Caco-2 (cell line): ENCODE measurements at places on chromosomes 5 and 9.

DNA sequence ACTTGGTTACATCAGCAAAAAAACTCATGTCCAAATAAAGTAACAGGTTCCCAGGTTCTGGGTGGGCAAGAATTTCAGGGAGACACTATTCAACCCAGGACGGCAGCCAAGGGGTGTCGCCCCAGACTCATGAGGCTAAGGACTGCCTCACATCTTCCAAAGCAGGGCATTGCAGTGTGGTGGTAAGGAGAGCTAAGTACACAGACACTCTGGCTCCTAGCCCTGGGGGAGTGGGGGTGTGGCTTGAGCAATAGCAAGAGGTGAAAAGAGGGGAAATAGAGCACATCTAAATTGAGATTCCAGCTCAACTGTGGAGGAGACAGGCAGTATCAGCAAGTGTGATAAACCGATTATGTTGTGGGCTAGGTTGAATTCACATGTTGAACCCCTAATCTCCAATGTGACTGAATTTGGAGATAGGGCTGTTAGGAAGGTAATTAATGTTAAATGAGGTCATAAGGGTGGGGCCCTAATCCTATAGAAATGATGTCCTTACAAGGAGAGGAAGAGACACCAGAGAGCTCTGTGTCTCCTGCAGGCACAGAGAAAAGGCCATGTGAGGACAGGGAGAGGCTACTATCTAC is 49.9 kb upstream of the MARCHF11 start:
- no peak for DNase-seq

DNA sequence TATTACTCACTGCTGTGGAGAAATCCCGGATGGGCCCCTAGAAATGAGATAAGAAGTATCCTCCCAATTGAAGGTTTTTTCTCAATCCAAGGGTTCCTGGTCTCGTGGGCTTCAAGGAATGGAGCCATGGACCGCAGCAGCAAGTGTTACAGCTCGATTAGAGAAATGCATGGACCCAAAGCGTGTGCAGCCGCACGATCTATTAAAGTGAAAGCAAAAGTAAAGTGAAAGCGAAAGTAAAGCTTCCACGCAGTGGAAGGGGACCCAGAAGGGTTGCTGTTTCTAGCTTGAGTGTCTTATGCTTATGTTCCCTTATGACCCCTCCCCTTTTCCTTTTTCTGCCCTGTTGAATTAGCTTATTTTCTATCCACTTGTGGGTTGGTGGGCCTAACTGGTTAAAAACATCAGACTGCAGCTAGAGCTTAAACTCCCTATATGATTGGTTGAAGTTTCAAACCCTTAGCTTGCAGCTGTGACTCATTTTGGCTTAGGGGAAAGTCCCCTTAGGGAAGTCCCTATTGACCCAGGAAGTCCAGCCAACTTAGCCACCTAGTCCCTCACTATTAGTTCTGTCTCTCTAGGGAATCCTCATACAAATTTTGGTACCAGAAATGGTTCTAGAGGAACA is 1111.8 kb downstream of the TAF11L14 start:
- no peak for DNase-seq

- DNase-seq, result no peak
These were observed 31.2 kb downstream of the NIPSNAP3B start for GRCh38 chr9:104795082-104795481.

DNA sequence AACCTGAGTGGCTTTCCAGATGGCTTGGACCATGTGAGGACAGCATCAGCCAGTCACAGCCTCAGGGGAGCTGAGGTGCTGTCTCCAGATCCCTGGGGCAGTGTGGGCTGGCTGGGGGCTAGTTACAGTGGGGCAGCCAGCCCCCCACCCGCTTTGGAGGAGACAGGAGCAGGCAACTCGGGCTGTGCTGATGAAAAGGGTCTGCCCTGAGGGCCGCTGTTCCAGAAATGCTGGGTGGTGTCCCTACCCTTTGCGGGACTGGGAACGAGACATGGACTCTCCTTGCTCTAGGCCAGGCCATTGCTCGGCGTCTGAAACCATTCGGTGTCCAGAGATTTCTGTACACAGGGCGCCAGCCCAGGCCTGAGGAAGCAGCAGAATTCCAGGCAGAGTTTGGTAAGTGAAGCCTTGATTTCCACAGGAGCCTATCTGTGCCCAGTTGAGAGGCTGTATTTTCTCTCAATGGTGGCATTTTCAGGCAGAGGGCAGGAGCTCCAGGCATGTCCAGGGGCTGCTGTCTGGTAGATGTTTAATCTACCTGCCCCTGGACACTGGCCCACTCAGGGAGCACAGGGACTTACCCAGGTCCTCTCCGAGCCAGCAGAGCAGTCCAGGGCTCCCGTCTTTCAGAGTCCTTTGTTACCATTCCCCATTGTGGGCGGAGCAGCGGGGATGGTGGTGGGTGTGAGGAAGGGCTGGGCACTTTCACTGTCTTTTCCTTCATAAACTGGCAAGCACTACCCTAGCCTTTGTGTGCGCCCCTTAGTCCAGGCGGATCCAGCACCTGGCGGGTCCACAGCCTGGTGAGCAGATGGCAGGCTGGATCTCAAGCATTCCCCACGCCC is 7.2 kb downstream of the GRHPR start:
- DNase-seq, result no peak

DNA sequence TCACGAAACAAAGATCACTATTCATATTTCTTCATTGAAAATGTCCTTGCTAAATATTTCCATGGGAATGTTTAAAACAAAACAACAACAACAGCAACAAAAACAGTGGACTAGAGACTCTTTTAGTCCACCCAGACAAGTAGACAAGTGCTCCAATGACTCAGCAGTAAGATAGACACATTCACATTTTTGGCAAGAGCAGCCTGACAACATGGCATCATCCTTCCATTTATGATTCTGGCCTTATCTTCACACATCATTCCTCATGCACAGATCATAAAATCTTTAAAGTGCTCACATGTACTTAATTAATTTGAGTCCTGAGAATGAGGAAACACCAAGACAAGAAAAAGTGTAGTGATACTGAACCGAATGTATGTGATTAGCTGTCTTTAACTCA is 132.6 kb upstream of the PDE4D start:
- no peak for DNase-seq

GRCh38 chr5:66892716-66893115 is 296.5 kb downstream of the MAST4 start:
- DNase-seq, result no peak

GRCh38 chr9:6702707-6703106 is 55.1 kb upstream of the KDM4C start:
- DNase-seq, result no peak

- DNase-seq, result peak; percentile 46
These were observed at the start of gene AFAP1L1 for GRCh38 chr5:149271716-149272563. Gene AFAP1L1, plus strand, starts transcription at chr5:149271859. Its CDS starts 110 bp downstream, at chr5:149271969.

DNA sequence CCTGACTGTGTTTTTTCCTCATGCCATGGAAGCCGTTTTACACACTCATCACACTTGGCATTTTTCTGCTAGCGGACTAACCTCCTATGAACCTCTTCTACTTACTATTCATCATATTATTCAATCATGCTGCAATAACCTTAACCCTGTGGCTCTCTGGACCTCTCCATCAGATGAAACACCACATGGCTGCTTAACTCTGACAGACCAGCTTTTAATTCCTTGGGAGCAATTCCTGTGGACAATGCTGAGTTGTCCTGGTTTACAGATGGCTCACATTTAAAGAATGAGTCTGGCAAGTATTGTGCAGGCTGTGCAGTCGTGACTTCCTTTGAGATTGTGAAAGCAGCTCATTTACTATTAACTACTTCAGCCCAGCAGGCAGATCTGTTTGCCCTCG is 9.0 kb downstream of the OR1J1 start:
- DNase-seq, result no peak

GRCh38 chr5:179166886-179167841 is 107.0 kb downstream of the ZNF354C start:
- DNase-seq, result peak; percentile 17

- peak; percentile 42 for DNase-seq
These were observed 722 bp downstream of the TBC1D9B start for GRCh38 chr5:179906795-179907555.

- DNase-seq, result no peak
These were observed 94.4 kb downstream of the GLDC start for GRCh38 chr9:6551136-6551535.

DNA sequence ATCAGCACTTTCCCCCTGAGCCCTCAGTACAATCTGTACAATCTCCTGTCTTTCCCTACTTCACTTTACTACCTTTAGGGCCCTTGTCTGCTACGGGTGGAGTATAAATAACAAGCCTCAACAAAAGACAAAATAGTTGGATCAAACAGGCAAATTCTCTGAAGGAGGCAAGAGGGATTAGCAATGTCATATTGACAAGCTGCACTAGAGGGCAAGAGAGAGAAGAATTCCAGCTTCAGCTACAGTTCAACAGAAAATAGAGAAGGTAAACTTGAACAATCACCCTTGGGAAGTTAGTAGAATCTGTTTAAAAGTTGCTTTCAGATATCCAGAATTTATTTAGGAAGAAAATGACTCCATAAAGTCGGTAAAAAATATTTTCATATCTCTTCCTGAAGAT is 68.4 kb upstream of the IZUMO3 start:
- no peak for DNase-seq

GRCh38 chr5:72355706-72356299 is 35.6 kb downstream of the PTCD2 start:
- peak; percentile 16 for DNase-seq

- no peak for DNase-seq
These were observed 58.4 kb downstream of the PSMB7 start for GRCh38 chr9:124356745-124357390.

DNA sequence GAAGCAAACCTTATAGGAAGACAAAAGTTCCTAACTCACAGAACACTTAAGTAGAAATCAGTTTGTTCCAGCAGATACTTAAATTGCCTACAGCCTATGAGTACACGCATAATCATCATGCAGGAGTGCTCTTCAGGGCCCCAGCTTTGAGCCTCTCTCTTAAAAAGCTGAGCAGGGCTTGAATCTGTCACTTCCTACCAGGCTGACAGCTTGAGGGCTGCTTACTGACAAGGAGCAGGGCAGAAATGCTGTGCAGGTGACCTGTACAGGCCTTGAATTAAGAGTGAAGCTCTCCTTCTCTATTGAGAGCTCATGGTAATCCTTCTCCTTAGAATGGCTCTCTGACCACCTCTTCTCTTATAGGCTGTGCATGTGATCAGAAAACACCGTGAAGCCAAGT is 66.5 kb upstream of the MAST4 start:
- no peak for DNase-seq

- no peak for DNase-seq
These were observed 208.3 kb downstream of the SPATA31D1 start for GRCh38 chr9:82196622-82197441.

DNA sequence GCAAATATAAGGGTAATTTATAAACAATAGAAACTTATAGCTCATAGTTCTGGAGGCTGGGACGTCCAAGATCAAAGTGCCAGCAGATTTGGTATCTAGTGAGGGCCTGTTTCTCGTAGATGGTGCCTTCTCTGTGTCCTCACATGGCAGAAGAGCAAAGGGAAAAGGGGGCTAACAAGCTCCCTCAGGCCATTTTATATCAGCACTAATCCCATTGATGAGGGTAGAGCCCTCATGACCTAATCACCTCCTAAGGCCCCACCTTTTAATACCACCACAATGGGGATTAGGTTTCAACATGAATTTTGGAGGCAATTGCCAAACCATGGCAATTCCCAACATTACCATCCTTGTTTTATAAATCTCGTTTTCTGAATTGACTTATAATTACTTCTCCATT is 259.8 kb downstream of the ARRDC3 start:
- no peak for DNase-seq

DNA sequence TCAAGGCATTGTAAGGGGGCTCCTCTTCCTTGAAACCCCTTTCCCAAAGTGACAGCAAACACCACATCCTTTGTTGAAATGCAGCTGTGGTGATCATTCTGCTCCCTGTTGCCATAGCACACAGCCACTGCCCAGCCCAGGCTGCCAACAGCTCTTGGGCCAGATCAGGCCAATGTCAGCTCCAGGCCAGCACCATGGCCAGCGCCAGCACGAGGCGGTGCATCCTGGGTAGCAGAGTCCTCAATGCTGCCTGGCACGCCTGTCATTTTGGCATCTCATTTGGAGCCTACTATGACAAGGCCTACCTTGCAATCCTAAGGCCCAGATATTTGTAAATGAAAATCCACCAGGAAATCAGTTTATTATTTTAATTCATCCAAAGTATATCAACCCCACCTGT is 390.6 kb downstream of the DNAH5 start:
- peak; percentile 40 for DNase-seq

DNA sequence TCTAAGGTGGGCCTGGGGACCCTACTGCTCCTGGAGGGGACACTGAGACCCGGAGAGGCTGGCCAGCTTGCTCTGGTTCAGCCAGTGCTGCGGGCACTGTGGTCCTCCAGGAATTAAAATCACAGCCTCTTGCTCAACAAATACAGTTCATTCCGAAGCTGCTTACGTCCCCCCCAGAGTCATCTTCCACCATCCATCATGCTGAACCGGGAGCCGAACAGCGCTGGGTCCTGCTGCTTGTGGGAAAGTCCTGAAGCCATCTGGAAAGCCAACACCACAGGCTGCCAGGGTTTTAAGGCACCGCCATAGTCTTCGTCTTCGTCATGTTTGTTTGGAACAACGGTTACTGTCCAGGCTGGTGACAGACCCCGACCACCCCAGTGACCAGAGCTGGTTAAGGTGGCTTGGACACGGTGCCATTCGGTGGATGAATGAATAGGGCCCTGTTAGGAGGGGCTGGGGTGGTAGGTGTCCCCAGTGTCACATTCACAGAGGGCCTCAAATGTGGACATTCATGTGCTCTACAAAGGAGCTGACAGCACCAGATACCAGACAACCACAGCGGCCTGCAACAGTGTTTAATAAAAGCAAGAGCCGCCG is 81.6 kb upstream of the PHYKPL start:
- no peak for DNase-seq

- no peak for DNase-seq
These were observed 4.9 kb downstream of the MRPL22 start for GRCh38 chr5:154945695-154946301.

DNA sequence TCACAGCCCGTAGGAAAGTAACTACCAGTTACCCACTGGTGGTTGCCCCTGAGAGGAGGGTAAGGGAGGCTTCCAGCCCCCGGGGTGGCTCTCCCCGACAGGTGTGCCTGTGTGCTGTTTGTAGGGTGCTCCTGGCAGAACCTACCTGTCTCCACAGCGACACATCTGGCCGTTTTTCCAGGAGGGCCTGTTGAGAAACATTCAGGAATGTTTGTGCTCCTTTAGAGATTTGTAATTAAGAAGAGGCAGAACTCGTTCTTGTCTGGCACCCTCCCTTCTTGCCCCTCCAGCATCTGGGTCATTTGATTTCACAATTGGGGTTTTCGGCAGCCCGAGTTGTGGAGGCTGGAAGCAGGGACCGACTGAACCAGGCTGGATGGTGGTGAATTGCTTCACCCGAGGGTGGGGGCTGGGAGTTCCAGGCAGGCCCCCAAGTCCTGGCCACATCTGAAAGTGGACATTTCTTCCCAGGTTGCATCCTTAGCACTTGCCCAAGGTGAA is 74.2 kb downstream of the WWC1 start:
- DNase-seq, result peak; percentile 86

GRCh38 chr9:104868687-104869404 is 59.1 kb downstream of the ABCA1 start:
- no peak for DNase-seq

GRCh38 chr9:12554636-12555035 is 138.5 kb upstream of the TYRP1 start:
- peak; percentile 8 for DNase-seq

- no peak for DNase-seq
These were observed 19.1 kb upstream of the SLC6A19 start for GRCh38 chr5:1182360-1182632.

GRCh38 chr9:86939321-86939720 is 8.0 kb downstream of the GAS1 start:
- DNase-seq, result no peak

GRCh38 chr9:32828861-32829260 is 45.5 kb downstream of the TMEM215 start:
- DNase-seq, result no peak
